ENCODE measurements at places on chromosomes 5 and 9.

DNA sequence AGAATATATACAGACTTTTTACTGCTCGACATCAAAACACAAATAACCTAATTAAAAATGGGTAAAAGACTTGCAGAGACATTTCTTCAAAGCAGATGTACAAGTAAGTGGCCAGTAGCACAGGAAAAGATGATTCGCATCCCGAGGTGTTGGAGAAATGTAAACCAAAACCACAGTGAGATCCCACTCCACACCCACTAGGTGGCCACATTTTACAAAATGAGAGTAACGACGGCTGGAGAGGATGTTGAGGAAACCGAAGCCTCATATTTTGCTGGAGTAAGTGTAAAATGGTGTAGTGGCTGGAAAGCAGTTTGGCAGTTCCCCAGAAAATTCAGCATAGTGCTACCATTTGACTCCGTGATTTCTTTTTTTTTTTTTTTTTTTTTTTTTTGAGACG lies 21.3 kb upstream of the GBGT1 start:
- peak; percentile 70 for DNase-seq

DNA sequence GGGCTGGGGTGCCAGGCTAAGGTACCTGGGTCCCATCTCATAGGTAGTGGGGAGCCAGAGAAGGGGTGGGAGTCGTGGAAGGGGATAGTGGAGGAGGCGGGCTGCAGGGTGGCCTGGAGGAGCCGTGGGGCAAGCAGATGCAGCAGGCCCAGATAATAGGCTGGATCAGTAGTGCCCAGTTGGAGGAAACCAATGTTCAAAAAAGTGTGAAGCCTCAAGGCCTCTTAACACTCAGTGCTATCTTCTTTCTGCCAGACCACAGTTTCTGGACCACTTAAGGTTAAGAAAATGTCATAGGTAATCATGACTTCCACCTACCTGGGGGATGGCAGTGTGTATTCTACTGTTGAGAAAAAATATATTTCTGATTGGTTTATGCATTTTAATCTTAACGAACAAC lies 63.3 kb upstream of the TGFBR1 start:
- no peak for DNase-seq

GRCh38 chr5:5104550-5104949 lies 35.6 kb upstream of the ADAMTS16 start:
- DNase-seq, result peak; percentile 31

DNA sequence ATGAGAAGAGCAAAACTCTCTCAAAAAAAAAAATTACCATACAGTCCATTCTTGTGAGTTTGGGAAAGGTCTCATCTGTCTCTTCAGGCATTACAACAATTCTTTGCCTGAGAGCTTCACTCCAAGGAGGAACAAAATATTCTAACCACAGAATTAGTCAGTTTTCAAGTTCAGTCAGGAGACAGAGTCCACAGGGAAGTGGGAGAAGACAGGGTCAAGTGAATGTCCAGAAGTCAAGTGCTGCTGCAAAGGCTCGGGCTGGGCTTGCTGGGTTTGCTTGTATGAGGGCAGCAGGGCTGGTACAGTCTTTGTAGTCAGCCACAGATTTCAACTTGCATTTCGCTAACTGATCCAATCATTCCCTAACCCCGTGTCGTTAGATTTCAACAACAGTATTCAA lies 17.6 kb upstream of the HEXB start:
- no peak for DNase-seq

Data from urothelium cell line (cell line).